ENCODE measurements at places on chromosomes 6 and 20. TPM values are rescaled to one million over a fixed set of nuclear protein-coding genes. Genes with fewer than 3 reads are reported as not detected.

SLC2A10 gene
- total RNA-seq: not detected

CPNE5 gene
- 0.79 TPM for total RNA-seq

DNA sequence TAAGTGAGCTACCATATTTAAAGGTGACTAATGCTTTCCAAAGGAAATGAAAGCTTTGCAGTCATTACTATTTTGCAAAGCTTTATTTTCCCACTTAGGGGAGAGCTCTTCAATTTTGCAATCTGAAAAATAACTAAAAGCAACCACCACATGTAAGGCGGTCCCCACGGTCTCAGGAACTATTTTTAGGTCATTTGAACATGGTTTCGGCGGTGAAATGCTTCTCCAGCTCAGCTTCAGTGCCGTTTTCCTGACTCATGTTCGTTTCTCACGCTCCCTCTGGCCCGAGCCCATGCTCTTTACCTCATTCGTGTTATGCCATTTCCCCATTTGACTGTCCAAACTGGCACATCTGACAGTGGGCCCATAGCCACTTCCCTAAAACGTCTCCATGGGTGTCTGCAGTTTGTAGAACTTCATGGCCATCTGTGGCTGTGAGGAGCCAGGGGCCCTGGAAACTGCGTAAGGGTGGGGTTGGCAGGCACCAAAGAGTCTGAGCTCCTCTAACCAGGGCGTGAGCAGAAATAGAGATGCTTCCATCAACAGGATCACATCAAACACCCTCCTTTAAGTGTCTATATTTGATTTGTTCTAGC lies 46.5 kb downstream of the ADTRP start:
- H3K27ac ChIP-seq: peak overlapping the region; percentile 20
- peaks cover 32% of the 10 kb centered on the region for H3K4me1 ChIP-seq
- H3K27me3 ChIP-seq: peaks cover 12% of the 10 kb centered on the region
- H3K36me3 ChIP-seq: peaks cover 1% of the 10 kb centered on the region
- peak; percentile 56 for DNase-seq

MTFR2 gene
- total RNA-seq: 35.8 TPM

OR2J3 gene
- not detected for total RNA-seq

DNA sequence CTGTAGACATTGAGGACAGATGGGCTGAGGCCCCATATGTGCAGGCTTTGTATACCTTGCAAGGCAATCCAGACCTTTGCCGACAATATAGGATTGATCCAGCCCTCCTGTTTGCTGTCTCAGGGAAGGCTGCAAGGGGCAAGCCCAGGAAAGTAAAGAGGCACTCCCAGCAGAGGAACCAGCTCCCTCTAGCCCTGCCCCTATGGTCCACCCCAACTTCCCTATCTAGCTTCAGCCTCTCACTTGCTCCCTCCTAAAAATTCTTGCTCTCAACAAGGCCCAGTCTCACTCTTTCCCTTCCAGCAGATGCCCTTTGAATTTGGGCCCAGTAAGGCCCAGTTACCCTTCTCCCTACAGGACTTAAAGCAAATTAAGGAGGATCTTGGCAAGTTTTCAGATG lies 92.6 kb downstream of the JARID2 start:
- H3K4me3 ChIP-seq: no peak overlapping the region
- no peak for DNase-seq
- peaks cover 5% of the 10 kb centered on the region for H3K36me3 ChIP-seq
- H3K4me1 ChIP-seq: peaks cover 53% of the 10 kb centered on the region

GRCh38 chr20:10716855-10717254 lies 43.1 kb upstream of the JAG1 start:
- H3K36me3 ChIP-seq: no peaks in the 10 kb centered on the region
- no peaks in the 10 kb centered on the region for H3K4me1 ChIP-seq
- H3K27me3 ChIP-seq: peaks cover 22% of the 10 kb centered on the region
- H3K4me3 ChIP-seq: no peak overlapping the region
- DNase-seq: no peak

GRCh38 chr6:17206566-17207072 lies 74.5 kb upstream of the RBM24 start:
- no peaks in the 10 kb centered on the region for H3K27me3 ChIP-seq
- H3K27ac ChIP-seq: no peak overlapping the region
- H3K4me1 ChIP-seq: no peaks in the 10 kb centered on the region
- no peak for DNase-seq

PRR18 gene
- not detected for total RNA-seq

DNA sequence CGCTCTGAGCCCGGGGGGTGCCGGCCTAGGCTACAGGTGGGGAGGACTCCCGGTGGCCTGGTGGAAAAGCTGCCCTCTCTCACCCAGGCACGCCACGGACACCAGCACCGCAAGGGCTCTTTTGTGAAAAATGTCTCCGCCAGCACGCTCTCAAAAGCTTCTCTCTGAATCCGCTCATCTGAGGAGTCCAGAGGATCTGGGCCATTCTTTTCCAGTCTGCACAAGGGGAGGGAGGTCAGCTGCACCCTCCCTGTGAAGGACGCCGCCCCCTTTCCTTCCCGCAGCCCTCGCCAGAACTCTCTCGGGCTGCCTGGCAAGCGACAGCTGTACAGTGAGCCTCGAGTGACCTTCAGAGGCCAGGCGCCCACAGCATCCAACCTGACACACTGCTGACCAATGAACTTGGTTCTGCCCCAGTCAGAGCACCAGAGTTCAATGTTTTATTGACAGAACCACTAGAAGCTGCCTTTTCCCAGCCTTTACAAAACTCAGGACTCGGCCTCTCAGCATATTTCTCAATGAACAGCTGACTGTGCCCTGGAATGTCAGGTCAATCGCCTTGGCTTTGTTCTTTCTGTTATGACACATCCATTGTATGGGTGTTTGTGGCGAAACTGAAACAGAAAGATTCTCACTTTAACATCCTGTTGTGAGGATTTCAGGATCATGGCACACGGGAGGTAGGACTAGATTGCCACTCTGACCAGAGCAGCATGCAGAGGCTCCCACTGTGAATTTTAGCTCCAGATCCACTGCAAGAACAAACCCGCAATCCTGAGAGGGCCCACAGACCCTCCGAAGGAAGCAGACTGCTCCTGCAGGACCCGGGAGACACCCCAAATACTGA lies 26.7 kb downstream of the SERPINB9 start:
- DNase-seq: no peak
- peaks cover 77% of the 10 kb centered on the region for H3K4me1 ChIP-seq
- no peaks in the 10 kb centered on the region for H3K27me3 ChIP-seq
- H3K27ac ChIP-seq: peak overlapping the region; percentile 92
- H3K4me3 ChIP-seq: peak overlapping the region; percentile 76

All from activated CD8-positive, alpha-beta memory T cell treated with anti-CD3 and anti-CD28 coated beads, Interleukin-2, amount 10 ng/mL, durations not matched to agents 7 days and 5 days (primary cell).